AG10803 (cell line): ENCODE measurements at places on chromosomes 5 and 9.
A peak's percentile ranks its signal among the peaks of the same experiment; 100 is the strongest.

DNA sequence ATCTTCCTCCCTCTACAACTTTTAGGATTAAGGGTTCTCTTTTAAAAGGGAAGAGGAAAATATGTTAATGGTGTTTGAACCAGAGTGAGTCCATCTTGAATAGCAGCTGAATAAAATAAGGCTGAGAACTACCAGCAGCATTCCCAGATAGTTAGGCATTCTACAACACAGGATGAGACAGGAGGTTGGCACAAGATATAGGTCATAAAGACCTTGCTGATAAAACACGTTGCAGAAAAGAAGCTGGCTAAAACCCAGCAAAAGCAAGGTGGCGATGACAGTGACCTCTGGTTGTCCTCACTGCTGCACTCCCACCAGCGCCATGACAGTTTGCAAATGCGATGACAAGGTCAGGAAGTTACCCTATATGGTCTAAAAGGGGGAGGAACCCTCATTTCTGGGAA is 77.8 kb downstream of the PLK2 start:
- DNase-seq = no peak

GRCh38 chr5:172110921-172111851 is 76.8 kb downstream of the STK10 start:
- DNase-seq = peak; percentile 81

GRCh38 chr5:114010362-114010761 is 351.5 kb upstream of the KCNN2 start:
- DNase-seq = peak; percentile 18

GRCh38 chr5:56145106-56145505 is 88.0 kb downstream of the ANKRD55 start:
- no peak for DNase-seq

DNA sequence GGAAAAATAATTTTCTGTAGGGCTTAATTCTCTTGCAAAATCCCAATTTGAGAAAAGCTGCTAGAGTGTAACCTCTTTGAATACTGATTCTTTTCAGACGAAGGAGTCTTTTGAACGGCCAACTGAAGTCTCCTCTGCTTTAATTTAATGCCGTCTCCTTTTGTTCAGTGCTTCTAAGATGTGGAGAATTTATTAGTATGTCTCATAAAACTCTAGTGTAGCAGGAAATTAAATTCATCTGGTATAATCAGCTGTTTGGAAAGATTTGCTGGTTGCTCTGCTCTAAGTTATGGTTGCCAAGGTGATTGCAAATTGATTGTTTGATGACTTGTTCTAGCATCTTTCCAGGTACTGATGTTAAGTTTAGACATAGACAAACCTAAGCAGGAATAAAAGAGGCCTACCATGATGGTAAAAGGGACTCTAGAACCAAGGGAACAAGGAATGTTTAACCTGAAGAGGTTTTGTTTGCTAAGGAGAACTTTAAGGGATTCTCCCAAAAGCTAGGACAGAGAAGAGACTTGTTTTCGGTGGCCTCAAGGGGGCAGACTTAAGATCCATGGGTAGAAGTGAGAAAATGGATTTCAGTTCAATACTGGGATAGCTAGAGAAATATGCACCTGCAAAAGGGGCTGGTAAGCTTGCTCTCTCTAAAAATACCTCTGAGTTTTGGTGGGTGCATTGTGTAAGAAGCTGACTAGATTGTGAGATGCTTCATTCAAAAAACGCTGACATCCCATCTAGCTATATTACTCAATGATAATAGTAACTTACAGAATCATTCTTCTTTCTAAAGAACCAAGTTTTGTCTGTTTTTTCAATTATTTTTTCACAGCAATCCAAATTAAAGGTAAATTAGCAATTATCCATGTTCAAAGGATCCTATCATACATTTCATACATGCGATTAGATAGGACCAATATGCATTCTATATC is 5.7 kb upstream of the ADRB2 start:
- peak; percentile 48 for DNase-seq

DNA sequence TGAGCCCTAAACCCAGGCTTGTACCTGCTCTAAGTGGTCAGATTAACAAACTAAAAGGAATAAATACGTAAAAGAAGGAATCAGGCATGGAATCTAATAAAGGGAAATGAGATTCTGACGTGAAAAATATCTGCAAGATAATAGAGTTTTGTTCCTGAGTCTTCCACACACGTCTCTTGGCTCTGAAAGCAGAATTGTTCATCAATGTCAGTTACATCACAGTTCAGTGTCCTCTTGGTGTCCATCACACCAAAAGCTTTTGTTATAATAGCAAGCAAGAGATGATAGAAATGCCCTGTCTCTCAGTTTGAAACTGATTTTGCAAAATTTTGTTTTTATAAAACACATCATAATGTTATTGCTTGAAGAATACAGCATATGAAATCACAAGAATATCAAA is 34.7 kb upstream of the NMUR2 start:
- no peak for DNase-seq

DNA sequence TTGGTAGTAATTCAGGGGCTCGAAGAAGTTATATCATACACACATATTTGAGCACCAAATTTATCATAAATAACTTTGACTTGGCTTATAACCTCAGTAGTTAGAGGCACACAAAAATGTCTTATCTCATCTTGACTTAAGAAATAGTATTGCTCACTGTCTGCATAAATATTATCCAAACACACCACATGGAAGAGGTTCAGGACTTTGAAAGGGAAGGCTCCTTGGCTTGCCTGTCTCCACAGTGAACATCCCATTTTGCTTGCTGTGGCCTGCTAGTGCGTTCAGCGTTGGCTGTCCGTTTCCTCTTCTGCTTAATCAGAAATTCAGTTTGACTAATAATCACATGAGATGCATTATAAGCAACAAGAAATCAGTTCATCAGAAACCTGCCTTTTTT is 13.9 kb downstream of the GRXCR2 start:
- no peak for DNase-seq

DNA sequence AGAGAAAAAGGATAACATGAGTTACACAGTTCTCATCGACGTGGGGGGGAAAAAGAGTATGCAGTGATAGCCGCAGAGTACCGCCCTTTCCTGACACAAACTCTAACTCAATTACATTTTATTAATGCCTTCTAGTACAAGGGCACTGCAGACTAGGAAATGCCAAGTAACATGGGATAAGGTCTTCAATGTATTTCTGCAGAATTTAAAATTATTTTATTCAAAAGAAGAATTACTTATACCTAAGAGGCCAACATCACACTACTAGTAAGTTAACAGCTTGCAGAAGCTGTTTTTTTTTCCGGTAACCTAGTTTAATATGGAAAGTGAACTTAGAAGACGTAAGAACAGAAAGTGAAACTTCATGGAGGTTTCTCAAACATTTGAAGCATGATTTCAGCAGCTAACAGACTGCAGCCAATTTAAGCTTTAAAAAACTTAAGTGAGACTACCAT is 3.9 kb downstream of the SETX start:
- DNase-seq = peak; percentile 22

GRCh38 chr5:140345919-140346347 is 470 bp downstream of the HBEGF start:
- DNase-seq = peak; percentile 55

DNA sequence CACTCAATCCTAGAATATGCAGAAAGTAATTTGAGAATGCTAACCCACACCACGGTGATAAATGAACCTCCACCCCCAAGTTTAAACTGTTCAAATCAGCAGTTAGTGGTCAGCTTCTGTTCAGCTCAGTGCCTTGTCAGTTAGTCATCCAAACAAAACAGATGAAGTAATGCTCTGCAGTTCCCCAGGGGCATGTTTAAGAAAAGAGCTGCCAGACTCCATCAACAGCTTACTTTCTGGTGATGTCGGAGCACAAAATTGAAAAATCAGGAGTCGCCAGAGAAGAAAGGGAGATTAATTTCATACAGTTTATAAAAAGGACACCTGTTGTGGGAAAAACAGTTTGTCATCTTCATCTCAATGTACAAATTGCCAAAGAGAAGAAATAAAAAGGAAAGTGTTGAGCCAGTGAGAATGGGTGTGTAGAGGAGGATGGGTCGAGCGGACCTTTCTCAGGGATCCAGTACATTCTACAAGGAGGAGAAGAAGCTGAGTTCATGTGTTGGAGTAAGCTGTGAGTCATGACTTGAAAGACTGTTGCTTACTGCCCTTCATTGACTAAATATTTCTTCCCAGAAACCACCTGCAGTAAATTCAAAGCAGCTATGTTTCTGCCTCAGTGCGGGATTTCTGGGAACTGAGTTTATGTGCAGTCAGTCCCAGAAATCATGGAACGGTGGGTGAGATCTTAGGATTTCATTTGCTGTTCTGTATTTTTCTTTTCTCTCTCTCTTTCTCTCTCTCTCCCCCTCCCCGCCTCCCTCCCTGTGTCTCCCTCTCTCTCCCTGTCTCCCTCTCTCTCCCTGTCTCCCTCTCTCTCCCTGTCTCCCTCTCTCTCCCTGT is 13.7 kb downstream of the TRIO start:
- peak; percentile 96 for DNase-seq

GRCh38 chr5:138829341-138829740 is 45.8 kb downstream of the LRRTM2 start:
- DNase-seq = peak; percentile 33

DNA sequence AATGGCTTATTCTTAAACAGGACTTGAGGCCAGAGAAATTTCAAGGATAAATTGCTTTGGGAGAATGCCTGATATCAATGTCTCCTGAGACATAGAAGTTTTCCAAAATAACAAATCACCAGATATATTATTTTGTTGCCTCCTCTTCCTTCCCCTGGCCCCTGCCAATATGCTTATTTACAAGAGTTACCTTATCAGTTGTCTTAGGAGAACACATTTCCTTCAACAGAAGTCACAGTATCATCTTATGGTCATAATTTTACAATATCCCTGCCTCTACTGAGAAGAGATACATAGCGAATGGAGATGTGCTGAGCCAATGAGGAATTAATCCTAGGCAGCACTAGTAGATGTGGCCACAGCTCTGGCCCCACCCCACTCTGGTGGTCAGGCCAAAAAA is 43.1 kb downstream of the TMEM252 start:
- no peak for DNase-seq

- no peak for DNase-seq
Measured at GRCh38 chr9:125180876-125181275, 8.7 kb downstream of the PPP6C start.

GRCh38 chr5:165055476-165055875 is 1550.1 kb downstream of the MAT2B start:
- DNase-seq = no peak

- DNase-seq = no peak
Measured at GRCh38 chr5:73136055-73136562, 15.7 kb downstream of the TMEM171 start.

GRCh38 chr5:142737179-142737578 is 33.0 kb upstream of the ARHGAP26 start:
- no peak for DNase-seq

DNA sequence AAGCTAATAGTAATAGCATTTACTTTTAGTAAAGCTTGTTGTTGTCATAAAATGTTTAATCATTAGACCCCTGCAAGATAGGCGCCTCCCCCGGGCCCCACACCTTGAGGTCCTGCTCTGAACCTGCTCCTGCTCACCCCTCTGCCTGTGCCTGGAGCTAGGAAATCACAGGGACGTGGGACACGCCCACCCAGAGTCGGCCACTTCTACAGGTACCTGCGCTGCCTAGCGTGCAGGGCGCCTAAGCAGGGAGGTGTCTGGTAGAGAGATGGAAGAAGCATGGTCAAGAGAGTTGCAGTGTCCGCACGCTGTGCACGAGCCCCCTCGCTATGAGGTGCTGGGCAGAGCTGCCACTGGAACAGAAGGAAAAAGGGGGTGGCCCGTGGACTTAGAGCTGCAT is 52.6 kb downstream of the HINT1 start:
- DNase-seq = no peak

DNA sequence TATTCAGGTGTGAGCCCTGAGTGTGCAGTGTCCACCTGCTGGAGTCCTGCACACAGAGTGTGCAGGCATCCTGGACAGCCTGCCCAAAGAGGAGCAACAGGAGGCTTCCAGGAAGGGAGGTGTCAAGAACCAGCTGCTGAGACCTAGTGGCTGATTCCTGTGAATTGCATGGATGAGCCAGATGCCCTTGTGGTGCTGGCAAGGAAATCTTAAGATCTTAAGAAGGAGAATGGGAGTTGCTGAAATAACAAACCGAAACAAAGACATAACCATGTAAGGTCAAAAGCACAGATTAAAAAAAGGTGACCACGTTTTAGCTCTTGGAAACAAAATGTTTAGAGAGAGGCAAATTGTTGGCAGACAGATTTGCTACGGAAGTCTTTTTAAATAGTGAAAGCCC is 29.3 kb upstream of the RPS23 start:
- peak; percentile 83 for DNase-seq

GRCh38 chr5:98330871-98331270 is 442.6 kb upstream of the RGMB start:
- no peak for DNase-seq

GRCh38 chr9:93108291-93109041 is 12.4 kb downstream of the CARD19 start:
- no peak for DNase-seq

- DNase-seq = no peak
Measured at GRCh38 chr5:149242339-149242738, 29.3 kb upstream of the AFAP1L1 start.

DNA sequence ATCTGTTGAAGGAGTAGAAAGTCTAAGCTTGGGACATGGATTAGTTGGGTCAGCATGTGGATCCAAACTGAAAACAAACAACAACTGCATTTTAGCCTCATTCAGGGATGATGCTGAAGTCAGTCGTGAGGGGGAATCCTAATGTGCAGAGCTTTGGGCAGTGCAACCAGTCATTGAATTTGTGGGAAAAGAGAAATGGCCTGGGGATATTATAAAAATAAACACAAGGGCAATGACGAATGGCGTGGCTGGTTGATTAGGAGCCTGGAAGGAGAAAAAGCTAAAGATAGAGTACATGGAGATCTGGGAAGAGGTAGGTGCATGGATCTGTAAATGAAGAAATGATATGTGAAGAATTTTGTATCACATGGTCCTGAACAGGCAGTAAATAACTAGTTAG is 477.6 kb downstream of the TLE1 start:
- DNase-seq = no peak

DNA sequence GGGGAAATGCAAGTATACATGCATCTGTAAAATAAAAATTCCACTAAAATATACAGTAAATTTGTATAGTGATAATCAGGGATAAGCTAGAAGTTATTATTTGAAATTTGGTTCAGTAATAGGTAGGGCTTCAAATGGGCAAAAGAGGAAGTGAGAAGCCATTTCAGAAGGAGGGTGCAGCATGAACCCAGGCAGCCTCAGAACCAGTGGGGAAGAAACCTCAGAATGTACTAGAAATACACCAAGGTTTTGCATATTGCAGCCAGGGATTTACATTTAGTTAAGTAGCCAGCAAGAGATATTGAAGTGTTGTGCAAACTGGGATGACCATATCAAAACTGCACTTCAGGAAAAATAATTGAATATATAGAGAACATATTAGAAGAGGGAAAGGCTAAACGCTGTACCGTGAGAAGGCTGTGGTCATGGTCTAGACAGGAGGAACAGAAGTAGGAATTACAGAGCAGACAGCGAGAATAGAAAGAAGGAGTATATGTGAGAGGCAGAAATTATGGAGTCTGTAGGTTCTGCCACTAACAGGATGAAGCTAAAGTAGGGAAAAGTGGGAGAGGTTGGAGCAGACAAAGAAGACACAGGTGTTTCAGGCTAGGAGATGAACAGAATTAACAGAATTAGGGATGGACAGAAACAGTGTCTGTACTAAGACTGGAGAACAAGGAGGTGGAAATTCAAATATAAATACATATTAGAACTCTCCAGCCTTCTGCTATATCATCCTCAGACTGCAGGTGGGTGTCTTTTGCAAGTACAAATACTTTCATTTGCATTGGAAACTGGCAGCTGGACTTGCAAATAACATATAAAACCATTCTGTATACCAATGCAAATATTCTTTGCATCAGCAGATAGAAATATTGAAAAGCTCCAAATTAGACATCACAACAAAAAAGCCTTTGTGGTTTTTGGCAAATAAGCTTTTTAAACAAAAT is 335.6 kb downstream of the ZNF608 start:
- no peak for DNase-seq
